ENCODE measurements at places on chromosomes 3 and 15. TPM values are rescaled to one million over a fixed set of nuclear protein-coding genes. Genes with fewer than 3 reads are reported as not detected.

The FXR1 gene
- 244 TPM for polyA plus RNA-seq

The SCN11A gene
- polyA plus RNA-seq: 1.8 TPM

The CLCN2 gene
- polyA plus RNA-seq: 13.1 TPM

The LDHAL6B gene
- 0.23 TPM for polyA plus RNA-seq

The DUSP7 gene
- 13.9 TPM for polyA plus RNA-seq

The FEZF2 gene
- polyA plus RNA-seq: not detected

The PLA2G4F gene
- 25.0 TPM for polyA plus RNA-seq

The CIDEC gene
- polyA plus RNA-seq: not detected

The CCDC54 gene
- polyA plus RNA-seq: 0.28 TPM

The CCK gene
- not detected for polyA plus RNA-seq

The LRRC31 gene
- 0.38 TPM for polyA plus RNA-seq

The OSTN gene
- polyA plus RNA-seq: 8.1 TPM

The LSMEM2 gene
- polyA plus RNA-seq: 0.58 TPM

The ACP3 gene
- 86.3 TPM for polyA plus RNA-seq

The CATSPER2 gene
- polyA plus RNA-seq: 11.9 TPM

The GOLGA6L10 gene
- polyA plus RNA-seq: 7.8 TPM

The LMAN1L gene
- polyA plus RNA-seq: not detected

The ZNF385D gene
- polyA plus RNA-seq: 17.4 TPM

The AP3B2 gene
- 4.8 TPM for polyA plus RNA-seq

The GNAT1 gene
- not detected for polyA plus RNA-seq

The DOCK3 gene
- polyA plus RNA-seq: 2.1 TPM

The SRPRB gene
- 57.7 TPM for polyA plus RNA-seq

The GTF2A2 gene
- polyA plus RNA-seq: 132 TPM

The CFAP100 gene
- polyA plus RNA-seq: 1.7 TPM

The FGF12 gene
- 7.0 TPM for polyA plus RNA-seq

The MAP1A gene
- polyA plus RNA-seq: 9.3 TPM

The GPX1 gene
- 84.1 TPM for polyA plus RNA-seq

The HCLS1 gene
- 5.9 TPM for polyA plus RNA-seq

The GOLGA8T gene
- 0.35 TPM for polyA plus RNA-seq

The ZIC1 gene
- polyA plus RNA-seq: 0.08 TPM

The ALPK3 gene
- 20.7 TPM for polyA plus RNA-seq

The PLA2G4B gene
- 16.4 TPM for polyA plus RNA-seq

The POC1A gene
- 10.5 TPM for polyA plus RNA-seq

The KLF15 gene
- polyA plus RNA-seq: 11.3 TPM

The ZNF445 gene
- polyA plus RNA-seq: 31.4 TPM

The PARP14 gene
- polyA plus RNA-seq: 30.4 TPM

The ZNF660 gene
- 15.9 TPM for polyA plus RNA-seq

The CAMP gene
- 0.38 TPM for polyA plus RNA-seq

The FRMD5 gene
- 1.8 TPM for polyA plus RNA-seq

The PDE8A gene
- polyA plus RNA-seq: 79.7 TPM

The MCTP2 gene
- polyA plus RNA-seq: 22.3 TPM

The EXD1 gene
- polyA plus RNA-seq: 0.07 TPM

The ASB14 gene
- polyA plus RNA-seq: 1.4 TPM

The TP63 gene
- polyA plus RNA-seq: 1.6 TPM

The ARHGAP11A gene
- 53.0 TPM for polyA plus RNA-seq

The CDHR4 gene
- 0.28 TPM for polyA plus RNA-seq
